NCI-H2081 (cell line): ENCODE measurements at places on chromosomes 11 and 22.

GRCh38 chr11:47050284-47050683, 113.7 kb downstream of the CSTPP1 start:
- no peak for DNase-seq

DNA sequence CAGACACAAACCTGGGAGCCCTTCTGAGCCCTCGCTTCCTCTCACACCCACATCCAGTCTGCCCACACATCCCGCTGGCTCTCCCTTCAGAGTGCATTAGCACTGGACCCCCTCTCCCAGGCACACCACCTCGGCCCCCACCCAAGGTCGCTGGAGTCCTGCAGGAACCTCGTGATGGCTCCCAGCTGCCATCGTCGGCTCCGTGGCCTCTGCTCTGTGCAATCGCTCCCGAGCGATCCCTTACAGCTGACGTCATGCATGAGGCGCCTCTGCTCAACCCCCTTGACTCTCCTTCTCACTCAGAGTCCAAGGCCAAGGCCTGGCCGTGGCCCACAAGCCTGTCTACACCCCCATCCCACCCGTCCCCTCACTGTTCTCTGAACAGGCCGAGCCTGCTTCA, 183.9 kb downstream of the EFCAB6 start:
- DNase-seq = no peak

DNA sequence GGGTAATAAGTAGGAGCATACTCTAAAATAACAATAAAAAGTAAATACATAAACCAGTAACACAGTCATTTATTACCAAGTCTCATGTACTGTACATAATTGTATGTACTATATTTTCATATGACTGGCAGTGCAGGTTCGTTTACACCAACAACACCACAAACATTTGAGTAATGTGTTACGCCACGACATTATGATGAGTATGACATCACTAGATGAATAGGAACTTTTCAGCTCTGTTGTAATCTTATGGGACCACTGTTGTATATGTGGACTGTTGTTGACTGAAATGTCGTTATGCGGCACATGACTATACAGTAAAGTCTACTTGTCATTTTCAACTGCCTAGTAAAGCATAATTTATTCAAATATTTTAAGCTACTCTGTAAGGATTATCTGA, 18.6 kb downstream of the KIF18A start:
- DNase-seq = no peak

DNA sequence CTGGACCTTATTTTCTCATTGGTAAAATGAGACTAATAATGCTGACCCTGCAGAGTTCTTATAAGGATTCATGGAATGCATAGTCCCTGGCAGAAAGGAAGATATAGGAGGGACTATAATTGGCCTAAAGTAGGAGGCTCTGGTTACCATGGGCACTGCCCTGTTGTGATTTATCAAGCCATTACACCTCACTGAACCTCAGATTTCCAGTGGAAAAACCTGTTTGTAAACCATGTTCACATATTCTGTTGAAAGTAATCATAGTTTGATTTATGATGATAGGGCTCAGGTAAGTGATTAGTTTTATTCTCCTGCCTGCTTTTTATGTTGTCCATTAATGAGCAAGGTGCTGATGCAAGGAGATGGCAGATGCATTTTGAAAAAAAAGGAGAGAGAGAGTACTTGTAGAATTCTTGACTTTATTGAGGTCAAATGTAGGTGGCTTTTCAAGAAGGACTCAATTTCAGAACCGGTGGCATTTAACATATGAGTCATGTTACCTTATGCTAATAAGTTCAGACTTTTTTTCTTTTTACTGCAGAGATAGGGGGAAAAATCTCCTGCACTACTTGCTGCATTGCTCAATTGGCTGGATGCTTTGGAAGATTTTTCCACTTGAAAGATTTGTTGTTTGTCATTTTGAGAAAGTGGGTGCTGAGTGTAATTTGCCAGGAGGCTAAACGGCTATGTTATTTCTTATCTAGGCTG, 14.6 kb downstream of the NF2 start:
- DNase-seq = no peak

- DNase-seq = no peak
Measured at GRCh38 chr11:22407921-22408320, 69.7 kb downstream of the SLC17A6 start.

DNA sequence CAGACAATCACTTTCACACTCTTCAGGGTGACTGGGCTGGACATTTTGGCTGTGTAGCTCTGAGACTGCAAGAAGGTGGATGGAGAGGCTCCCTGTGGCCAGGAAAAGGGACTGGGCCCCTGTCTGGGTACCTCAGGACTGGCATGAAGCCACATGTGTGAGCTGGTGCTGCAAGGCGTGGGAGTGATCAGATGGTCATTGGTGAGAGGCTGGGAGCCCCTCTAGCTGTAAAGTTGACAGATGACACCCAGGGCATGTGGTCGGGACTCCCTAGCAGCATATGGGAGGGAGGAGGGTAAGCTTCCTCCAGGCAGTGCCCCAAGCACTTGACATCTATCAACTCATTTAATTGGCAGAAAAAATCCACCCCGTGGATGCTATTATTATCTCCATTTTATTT, 18.9 kb upstream of the CABP2 start:
- no peak for DNase-seq

DNA sequence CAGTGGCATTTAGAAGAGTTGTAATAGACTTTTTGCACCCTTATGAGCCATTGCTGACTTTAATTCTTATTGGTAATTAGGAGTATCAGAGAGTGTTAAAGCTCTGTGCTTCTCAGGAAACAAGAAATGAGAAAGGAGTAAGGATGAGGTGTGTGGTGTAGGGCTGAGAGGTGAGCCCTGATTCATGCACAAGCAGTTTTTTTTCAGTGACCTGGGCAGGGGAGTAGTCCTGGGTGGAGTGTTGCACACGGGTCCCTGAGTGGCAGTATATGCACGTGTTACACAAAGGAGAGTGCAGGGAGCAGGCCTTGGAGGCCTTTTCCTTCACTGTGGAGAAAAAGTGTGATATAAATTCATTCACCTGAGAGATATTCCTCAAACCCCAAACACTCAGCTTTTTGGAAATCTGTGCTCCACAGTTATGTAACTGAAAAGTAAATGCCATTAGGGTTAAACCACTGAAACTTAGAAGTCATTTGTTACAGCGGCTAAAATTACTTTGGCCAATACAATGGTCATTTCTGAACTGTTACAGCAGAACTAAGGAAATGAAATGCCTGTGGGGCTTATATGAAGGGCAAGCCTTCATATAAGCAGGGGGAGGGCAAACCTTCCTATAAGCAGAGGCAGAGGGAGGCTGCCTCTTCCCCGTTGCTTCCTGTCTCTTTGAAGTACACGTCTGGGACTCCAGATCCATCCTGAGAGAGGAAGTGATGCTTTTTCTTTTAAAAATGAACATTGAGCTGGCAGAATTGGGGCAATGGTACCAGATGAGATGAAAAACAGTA, 62.6 kb upstream of the OLFML1 start:
- DNase-seq = no peak
